ENCODE measurements at places on chromosomes 7 and 10.

- no peaks in the 10 kb centered on the region for H3K27me3 ChIP-seq
- DNase-seq = no peak
- no peak overlapping the region for H3K27ac ChIP-seq
- peaks cover 5% of the 10 kb centered on the region for H3K36me3 ChIP-seq
- H3K4me3 ChIP-seq = no peak overlapping the region
Measured at GRCh38 chr7:142865766-142866165, 10.9 kb downstream of the EPHB6 start.

GRCh38 chr10:70599791-70600190, 2.8 kb downstream of the PRF1 start:
- H3K4me1 ChIP-seq = no peaks in the 10 kb centered on the region
- no peak overlapping the region for H3K4me3 ChIP-seq
- no peak for DNase-seq
- H3K27ac ChIP-seq = no peak overlapping the region
- no peaks in the 10 kb centered on the region for H3K27me3 ChIP-seq

DNA sequence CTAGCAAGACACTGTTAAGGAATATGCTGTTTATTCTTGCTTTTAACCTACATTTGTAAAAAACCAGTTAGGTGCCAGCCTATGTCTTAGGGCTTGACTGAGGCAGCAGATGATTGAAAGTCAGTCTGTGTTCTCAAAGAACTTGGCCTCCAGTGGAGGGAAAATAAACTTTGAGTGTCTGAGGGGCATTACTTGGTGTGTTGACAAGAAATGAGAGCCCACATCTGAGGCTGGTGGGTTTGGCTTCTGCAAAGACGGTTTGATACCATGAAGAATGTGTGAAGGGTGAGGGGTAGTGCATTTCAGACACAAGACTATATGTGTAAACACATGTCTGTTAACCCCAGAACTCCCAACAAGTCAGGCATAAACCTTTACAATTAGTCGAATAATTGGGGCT, 28.5 kb downstream of the CCSER2 start:
- H3K27me3 ChIP-seq = no peaks in the 10 kb centered on the region
- no peak overlapping the region for H3K27ac ChIP-seq
- no peak overlapping the region for H3K4me3 ChIP-seq
- no peaks in the 10 kb centered on the region for H3K36me3 ChIP-seq
- H3K4me1 ChIP-seq = peaks cover 2% of the 10 kb centered on the region

- H3K27ac ChIP-seq = no peak overlapping the region
- peaks cover 4% of the 10 kb centered on the region for H3K36me3 ChIP-seq
- H3K4me3 ChIP-seq = no peak overlapping the region
- DNase-seq = peak; percentile 80
- no peaks in the 10 kb centered on the region for H3K27me3 ChIP-seq
Measured at GRCh38 chr7:36084485-36085091, 68.5 kb upstream of the EEPD1 start.

DNA sequence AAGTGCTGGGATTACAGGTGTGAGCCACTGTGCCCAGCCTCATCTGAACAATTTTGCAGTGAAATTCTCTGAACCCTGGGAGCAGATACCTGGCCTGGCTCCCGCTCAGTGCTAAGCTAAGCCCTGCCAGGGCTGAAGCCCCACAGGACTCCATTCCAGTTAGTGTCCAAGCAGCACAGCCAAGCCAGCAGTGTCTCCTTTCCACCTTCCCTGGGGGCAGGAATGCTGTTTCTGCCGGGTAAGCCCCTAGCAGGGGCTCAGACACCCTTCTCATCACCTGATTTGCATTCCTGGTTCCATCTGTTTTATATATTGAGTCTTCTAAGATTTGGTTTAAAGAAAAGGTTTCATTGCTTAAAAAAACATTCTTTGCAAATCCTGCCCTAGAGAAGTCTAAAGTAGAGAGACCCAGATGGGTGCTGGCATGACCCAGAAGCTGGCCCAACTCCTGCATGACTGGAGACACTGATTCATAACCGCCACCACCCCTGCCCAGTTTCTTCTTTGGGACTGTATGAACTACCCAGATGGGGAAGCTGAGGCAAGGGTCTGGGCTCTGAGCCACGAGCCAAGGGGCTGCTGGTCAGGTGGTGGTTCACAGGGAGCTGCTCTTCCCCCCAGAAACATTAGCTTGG, 14.0 kb downstream of the SLC13A4 start:
- H3K4me3 ChIP-seq = no peak overlapping the region
- H3K36me3 ChIP-seq = no peaks in the 10 kb centered on the region
- no peak for DNase-seq
- no peak overlapping the region for H3K27ac ChIP-seq
- no peaks in the 10 kb centered on the region for H3K27me3 ChIP-seq
